Smooth muscle cell of the brain vasculature (primary cell): ENCODE measurements at places on chromosomes 4 and X.
A peak's percentile ranks its signal among the peaks of the same experiment; 100 is the strongest.

DNA sequence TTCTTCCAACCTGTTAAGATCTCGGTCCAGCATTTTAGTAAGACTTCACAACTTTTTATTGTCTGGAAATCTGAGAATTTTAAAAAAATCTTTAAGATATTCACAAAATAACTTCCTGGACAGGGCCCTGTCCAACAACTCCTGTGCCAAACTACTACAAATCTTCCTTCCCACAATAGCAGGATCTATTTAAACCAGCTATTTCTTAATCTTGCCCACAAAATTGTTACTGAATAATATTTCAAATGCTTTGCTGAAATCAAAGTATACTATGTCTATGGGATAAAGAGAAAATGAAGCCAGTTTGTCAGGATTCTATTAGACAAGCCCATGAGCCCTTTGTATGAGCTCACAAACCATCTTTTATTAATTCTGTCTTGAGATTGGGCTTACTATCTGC is 104.1 kb upstream of the DDIT4L start:
- DNase-seq: no peak

DNA sequence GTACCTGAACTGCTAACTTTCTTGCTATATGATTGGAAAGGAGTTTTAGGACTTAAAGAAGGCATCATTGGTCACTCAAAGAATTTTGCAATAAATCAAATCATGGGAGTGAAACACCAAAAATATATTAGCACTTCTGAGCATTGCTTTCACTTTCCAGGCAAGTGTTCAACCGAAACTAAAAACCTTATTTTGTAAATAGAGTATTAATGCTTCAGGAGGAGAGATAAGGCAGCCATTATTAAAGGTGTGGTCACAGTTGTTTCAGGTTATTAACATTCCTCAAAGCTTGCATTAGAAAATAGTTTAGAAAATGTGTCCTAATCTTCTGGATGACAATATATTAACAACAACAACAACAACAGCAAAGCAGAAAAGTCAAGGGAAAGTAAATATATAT is 92.3 kb upstream of the TLL1 start:
- no peak for DNase-seq

DNA sequence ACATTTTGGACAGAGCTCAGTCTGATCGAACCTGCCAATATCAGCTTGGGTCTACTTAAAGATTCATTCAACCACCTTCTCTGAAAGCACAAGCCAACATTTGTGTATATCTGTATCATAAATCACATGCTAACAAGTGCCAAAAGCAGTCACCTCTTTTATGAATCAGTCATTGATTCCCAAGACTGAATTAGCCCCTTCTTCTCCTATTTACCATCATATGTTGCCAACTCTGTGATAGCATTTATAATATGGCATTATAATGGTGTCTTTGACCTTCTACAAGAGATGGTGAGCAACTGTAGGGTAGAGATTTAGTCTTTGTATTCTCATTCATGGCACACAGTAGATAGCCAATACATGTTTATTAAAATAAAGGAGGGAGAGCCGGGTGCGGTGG is 61.4 kb downstream of the DDX53 start:
- DNase-seq: no peak

DNA sequence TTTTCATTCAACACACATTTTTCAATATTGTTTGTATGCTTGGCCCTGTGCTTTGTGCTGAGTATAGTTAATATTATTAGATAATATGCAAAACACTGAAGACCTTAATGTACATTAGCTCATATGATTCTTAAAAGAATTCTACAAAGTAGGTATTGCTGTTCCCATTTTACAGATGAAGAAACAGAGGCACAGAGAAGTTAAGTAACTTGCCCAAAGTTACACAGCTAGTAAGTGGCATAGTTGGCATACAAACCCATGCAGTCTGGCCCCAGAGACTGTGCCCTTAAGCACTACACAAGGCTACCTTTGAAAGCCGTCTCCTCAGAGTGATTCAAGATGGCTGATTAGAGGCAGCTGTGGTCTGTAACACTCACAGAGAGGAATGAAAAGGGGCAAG is 293.4 kb upstream of the F9 start:
- DNase-seq: no peak

DNA sequence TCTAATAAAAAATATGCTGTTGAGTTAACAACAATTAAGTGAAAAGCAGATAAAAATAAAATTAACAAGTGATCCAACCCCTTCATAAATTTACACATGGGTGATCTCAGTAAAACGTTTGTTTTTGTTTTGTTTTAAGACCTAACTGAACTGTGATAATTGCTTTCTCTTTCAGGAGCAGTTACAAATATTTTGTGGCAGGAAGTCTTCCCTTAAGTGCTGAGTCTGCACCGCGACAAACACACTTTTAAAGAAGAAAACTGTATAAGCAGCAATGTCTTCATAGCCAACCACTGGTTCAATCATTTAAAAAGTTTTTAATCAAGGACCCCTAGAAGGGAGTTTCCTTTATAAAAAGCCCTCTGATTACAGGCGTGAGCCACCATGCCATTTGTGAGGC is 53.7 kb upstream of the NFKB1 start:
- no peak for DNase-seq

- no peak for DNase-seq
Measured at GRCh38 chrX:39513836-39514235, 583.9 kb downstream of the BCOR start.

DNA sequence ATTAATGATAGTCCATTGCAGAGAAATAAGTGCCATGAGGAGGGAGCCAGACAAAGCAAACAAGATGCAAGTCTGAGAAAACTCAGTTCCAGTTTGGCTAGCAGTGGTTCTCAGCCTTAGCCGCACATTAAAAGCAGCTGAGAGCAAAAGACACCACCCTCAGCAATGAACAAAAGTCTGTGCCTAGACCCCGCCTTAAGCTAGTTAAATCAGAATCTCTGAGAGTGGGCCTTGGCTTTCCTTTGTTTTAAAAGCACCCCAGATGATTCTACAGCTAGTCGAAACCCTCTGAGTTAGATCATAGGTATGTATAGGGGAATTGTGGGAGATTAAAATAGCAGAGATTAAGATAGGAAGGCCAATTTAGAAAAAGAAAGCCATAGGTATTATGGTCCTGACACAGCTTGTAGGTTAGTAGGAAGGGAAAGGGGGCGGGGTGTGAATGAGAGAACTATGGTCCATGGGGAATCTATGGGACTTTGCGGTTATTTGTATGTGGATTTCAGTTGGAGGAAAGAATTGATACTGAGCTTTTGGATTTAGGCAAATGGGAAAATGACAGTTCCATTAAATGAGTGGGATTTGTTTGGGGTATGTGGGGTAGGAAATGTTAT is 12.0 kb downstream of the SPRY1 start:
- no peak for DNase-seq

- DNase-seq: no peak
Measured at GRCh38 chr4:168859888-168860694, 150.0 kb downstream of the CBR4 start.

GRCh38 chr4:114780205-114780604 is 181.6 kb downstream of the UGT8 start:
- peak; percentile 41 for DNase-seq

GRCh38 chr4:158347556-158347955 is 137.3 kb downstream of the TMEM144 start:
- DNase-seq: no peak

DNA sequence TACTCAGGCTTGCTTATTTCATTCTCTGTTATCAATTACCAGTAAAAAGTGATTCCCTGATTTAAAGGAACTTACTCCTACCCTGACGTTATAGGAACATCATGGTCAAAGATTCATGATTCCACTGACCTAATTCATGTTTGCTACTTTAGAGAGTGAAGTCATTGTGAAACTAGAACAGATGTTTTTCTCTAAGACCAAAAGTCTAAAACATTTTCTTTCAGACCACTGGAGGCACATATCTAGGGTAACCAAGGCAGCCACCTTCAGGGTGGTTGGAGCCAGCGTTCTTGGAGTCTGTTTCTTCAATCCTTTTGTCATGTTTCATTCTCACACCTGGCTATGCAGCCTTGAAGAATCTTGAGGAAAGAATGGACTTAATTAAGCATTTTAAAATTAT is 77.8 kb downstream of the GALNTL6 start:
- DNase-seq: no peak

- DNase-seq: no peak
Measured at GRCh38 chr4:67762086-67762485, 7.9 kb upstream of the GNRHR start.

DNA sequence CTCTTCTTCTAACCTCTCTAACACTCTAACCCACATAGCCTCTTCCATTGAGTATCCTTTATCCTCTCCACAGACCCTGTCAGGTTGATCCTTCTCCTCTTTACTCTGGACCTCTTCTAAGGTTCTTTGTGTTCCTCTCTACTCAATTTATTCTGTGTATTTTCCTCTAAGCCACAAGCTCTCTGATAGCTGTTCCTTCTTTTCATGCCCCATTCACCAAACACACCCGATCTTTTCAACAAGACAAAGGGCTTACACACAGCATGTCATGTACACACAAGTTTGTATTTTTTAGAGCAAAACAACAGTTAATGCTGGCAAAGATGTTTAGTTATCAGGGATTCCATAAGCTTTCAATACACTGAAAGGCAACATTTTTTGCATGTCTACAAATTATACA is 1.9 kb downstream of the SPIN2B start:
- DNase-seq: no peak

GRCh38 chr4:132642016-132642817 is 506.9 kb upstream of the PCDH10 start:
- DNase-seq: peak; percentile 9

DNA sequence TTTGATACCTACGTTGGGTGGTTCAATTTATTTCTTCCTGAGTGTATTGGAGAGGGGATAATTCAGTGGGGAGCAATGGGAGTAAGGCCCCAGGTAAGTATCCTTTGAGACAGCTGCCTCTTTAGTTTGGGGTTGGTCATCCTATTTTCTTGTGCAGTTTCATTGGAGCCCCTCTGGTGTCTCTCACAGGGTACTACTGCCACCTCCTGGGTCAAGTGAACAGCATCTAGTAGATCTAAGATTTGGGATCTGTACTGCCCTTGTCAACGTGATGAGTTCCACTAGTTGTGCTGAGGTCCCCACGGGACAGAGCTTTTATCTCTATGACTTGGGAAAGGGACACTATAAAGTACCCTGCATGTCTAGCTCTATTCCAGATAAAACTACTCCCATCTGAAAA is 80.6 kb downstream of the PBDC1 start:
- peak; percentile 6 for DNase-seq

DNA sequence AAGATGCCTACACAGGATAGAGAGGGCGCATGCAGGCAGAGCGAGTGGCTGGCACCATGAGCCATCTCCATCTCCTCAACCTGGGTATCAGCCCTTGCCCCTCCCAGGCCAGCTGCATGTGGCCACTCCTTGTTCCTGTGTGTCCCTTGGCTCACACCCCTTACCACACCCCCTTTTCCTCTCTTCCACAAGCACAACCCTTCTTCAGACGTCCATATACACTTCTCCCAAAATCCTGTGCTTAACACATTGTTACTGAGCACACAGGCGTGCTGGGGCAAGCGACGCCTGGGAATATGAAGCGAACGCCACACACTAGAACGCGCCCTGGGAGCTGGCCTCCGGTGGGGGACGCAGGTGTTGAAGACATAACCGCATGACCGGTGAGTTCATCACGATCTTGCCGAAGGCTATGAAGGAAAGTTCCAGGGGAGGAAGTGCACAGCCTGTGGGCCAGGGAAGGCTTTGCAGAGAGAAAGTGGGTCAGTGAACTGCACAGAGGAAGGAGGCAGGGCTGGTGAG is 19.1 kb upstream of the KIAA0232 start:
- DNase-seq: no peak

DNA sequence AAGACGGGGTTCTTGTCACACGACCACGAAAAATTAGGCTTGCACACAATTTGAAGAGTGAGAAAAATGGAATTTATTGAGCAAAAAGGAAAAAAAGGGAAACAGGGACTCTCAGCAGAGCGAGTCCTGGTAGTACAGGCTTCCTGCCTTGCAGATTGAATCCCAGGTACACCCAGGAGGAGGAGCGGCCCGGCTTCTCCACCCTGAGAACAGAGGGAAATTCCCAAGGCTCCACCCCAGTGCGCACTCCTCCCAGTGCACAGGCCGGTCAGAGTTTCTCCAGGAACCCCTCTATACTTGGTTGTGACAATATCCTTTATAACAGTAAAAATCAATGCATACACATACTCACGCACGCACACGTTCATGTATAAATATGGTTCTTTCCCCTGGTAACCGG is 22.0 kb downstream of the SLC4A4 start:
- no peak for DNase-seq

- no peak for DNase-seq
Measured at GRCh38 chr4:118898684-118899138, 10.1 kb downstream of the SYNPO2 start.

DNA sequence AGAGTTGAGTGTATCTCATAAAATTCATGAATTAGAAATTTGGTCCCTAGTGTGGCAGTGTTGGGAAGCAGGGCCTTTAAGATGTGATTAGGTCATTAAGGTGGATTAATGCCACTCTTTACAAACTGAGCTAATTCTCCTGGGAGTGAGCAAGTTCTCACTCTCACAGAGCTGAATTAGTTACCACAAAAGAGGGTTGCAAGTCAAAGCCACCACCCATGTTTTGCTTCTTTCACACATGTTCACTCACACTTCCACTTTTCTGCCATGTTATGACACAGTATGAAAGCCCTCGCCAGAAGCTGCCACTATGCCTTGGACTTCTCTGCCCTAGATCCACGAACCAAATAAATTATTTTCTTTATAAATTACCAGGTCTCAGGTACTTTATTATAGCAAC is 332.1 kb downstream of the ARAP2 start:
- DNase-seq: no peak

- DNase-seq: peak; percentile 29
Measured at GRCh38 chrX:72308566-72309296, 3.0 kb upstream of the CITED1 start.

DNA sequence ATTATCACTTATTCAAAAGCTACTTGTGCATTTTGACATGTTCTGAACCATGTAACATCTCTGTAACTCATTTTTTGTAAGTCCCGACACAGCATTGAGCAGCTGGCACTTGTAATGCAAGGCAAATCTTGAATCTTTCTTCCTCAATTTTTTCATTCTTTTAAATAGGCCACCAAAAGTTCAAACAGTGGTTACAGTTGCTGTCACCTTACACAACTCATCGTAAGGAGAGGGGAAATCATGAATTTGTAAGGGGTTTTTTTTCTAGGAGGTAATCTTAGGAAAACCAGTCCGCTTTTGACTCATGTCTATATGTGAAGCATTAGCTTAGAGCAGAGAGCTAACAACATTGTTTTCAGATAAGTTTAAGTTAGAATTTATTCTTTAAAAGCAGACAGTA is 124.5 kb downstream of the PDLIM5 start:
- DNase-seq: no peak

DNA sequence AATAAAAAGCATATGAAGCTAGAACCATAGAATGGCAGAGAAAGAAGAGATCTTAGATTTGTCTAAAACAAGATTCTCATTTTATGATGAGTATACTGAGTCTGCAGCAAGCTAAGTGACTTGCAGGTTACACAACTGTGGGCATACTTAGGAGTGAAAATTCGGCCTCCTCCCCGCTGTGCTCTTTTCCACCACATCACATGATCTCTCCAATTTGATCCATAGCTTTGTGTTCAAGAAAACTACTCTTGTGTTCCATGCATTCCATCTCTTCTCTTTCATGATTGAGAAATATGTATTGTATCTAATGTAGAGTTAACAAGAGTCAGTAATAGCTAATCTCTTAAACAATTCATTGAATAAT is 234.3 kb downstream of the SCFD2 start:
- no peak for DNase-seq

GRCh38 chr4:155578219-155578618 is 88.4 kb upstream of the GUCY1A1 start:
- DNase-seq: no peak
